Activated naive CD4-positive, alpha-beta T cell (primary cell): ENCODE measurements at places on chromosomes 4 and X.

DNA sequence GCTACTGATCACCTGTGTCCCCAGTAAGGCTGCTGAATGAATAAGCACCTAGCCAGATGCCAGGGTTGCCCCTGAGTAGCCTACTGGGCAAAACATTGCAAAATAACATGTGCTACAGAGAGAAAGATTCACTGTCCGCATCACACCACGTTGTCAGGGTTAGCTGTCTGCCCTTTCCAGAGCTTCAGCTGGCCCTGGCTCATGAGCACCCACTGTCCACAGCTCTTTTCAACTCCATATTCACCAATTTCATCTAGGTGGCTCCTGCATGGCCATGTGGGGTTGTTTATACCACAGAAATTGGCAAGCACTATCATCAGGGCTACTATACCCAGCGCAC is 227.7 kb upstream of the PSAPL1 start:
- no peak for DNase-seq

GRCh38 chrX:77564823-77565222 is 117.6 kb downstream of the FGF16 start:
- DNase-seq, result no peak

GRCh38 chrX:69096963-69097362 is 68.3 kb downstream of the PJA1 start:
- DNase-seq, result no peak

GRCh38 chr4:15725608-15726007 is 22.7 kb downstream of the BST1 start:
- DNase-seq, result no peak

- no peak for DNase-seq
Measured at GRCh38 chrX:51894697-51895336, 1.4 kb downstream of the MAGED1 start.

DNA sequence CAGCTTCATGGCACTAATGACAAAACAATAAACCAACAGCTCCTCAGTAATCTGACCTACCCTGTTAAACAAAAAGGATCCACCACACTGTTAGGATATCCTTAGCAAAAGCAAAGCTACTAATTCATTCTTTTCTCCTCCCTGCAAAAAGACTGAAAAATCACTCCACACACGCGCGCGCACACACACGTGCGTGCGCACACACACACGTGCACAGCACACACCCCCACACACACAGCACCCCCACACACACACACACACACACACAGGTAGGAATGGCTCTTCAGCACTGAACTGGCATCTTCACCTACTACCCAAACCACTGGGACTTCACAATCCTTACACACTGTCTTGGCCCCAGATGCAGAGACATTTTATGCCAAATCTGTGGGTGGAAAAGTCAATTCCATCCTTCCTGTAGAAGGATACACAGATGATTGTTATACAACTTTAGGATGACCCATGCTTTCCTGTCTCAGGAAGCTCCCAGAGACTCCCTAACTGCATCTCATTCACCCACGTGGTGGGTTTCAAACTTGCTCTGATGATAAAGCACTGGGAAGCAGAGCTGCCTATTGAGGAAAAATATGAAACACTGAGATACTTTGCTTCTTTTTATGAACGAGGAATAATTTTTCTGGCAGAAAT is 102.5 kb downstream of the TSPAN5 start:
- DNase-seq, result no peak

GRCh38 chrX:144637731-144638130 is 609.6 kb upstream of the SPANXN1 start:
- DNase-seq, result no peak

GRCh38 chr4:147335183-147335582 is 145.7 kb upstream of the EDNRA start:
- no peak for DNase-seq

DNA sequence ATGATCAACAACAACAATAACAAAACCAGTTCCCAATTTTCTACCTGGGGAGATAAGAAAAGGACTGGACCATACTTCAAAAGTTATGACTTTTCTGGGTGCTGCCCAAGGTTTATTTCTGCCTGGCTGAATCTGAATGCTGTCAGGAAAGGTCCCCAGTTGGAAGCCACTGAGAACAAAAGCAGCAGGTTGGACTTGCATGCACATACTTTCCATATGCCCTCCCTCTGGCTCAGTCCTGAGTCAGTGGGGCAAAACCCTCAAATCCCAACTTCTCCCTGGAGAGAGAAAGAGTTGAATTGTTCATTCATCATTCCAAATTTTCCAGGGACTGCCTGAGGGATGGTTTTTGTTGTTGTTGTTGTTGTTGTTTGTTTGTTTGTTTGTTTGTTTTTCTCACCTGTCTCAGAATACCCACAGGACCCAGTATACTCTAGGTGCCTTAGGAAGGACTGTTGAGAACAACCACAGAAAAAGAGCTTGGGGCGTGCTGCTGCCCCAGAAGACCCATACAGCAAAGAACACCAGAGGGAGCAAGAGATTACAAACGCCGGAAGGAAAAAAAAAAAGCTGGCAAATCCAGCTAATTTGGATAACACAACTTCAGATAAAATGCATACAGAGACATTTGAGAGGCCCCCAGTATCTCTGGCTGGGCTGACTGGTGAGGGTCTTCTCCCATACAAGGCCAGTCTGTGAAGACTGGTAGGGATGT is 138.9 kb upstream of the INPP4B start:
- DNase-seq, result no peak

DNA sequence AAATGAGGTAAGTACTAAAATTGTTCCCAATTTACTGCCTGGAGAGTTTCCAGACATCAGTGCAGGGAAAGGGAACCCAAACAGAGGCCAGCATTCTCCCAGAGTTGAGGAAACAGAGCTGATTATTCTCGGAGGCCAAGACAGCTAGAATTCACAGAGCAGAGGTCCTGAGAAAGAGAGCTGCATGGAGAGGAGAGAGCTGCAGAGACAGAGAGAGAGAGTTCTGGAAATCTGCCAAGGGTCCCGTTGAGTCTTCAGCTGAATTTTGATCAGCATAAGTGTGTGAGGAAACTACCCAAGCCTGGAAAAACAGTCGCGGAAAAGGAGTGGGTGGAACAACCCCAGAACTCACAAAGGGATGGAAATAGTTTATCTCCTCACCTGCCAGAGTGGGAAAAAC is 43.8 kb upstream of the GPR173 start:
- no peak for DNase-seq

GRCh38 chr4:4842476-4843441 is 16.7 kb upstream of the MSX1 start:
- no peak for DNase-seq

- DNase-seq, result no peak
Measured at GRCh38 chr4:44629280-44629866, 22.1 kb downstream of the YIPF7 start.

DNA sequence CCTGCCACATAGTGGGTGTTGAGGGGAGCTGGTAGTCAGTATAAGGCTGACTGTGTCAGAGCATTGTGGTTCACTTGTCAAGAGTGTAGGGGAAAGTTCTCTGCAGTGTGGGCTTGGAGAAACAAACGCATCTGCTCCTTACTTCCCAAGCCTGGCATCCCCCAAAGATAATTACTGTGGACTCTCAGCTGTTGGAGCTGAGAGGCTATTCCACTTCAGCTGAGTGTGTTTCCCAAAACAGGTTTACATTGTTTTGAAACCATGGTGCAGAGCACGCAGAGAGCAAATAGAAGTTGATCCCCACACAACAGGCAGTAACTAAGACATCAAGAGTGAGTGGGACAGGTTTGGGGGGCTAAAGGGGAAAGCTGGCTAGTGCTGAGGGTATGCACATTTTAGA is 181.0 kb upstream of the EOLA2 start:
- DNase-seq, result no peak

GRCh38 chr4:167339781-167340180 is 105.5 kb upstream of the SPOCK3 start:
- DNase-seq, result no peak

DNA sequence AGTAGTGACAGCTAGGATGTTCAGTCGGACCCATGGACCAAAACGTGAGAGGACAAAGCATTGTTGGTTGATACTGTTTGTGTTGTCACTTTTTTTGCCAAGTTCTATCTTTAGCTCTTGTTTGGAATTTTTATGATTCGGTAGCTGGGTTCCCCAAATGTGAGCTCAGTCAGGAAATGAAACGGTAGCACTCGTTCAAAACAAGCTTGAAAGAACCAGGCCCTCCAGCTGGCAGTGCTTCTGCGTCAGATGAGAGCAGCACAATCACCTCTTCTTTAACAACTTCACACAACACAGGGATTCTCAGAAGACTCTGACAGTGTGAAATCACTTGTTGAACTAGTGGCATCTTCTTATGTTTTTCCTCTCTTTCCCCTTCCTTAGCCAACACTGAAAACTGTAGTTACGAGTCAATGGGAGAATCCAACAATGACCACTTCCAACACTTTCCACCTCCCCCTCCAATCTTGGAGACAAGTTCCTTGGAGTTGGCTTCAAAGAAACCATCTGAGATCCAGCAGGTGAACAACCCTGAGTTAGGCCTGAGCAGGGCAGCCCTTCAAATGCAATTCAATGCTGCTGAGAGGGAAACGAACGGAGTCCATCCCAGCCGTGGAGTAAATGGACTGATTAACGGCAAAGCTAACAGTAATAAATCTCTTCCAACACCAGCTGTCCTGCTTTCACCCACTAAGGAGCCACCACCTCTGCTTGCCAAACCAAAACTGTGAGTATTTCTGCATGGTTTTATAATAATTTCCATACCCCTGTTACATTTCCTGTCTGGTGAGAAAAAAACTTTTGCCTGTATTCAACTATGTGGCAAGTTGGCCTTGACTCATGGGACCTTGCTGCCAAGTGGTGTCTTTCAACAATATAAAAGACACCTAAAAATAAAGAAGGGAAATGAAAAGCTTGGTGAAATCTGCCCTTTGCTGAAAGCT is 214.6 kb downstream of the PALLD start:
- peak; percentile 1 for DNase-seq

- peak; percentile 14 for DNase-seq
Measured at GRCh38 chr4:183721207-183722081, 62.4 kb downstream of the TRAPPC11 start.

DNA sequence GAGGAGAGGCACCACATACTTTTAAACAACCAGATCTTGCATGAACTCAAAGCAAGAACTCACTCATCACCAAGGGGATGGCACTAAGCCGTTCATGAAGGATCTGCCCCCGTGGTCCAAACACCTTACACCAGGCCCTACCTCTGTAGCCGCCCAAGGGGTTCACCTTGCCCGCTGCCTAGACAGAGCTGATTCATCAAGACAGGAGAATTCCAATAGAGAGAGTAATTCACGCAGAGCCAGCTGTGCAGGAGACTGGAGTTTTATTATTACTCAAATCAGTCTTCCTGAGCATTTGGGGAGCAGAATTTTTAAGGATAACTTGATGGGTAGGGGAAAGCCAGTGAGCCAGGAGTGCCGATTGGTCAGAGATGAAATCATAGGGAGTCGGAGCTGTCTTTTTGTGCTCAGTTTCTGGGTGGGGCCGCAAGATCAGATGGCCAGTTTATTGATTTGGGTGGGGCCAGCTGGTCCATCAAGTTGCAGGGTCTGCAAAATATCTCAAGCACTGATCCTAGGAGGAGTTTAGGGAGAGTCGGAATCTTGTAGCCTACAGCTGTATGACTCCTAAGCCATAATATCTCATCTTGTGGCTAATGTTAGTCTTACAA is 364.7 kb downstream of the PCDH7 start:
- no peak for DNase-seq

DNA sequence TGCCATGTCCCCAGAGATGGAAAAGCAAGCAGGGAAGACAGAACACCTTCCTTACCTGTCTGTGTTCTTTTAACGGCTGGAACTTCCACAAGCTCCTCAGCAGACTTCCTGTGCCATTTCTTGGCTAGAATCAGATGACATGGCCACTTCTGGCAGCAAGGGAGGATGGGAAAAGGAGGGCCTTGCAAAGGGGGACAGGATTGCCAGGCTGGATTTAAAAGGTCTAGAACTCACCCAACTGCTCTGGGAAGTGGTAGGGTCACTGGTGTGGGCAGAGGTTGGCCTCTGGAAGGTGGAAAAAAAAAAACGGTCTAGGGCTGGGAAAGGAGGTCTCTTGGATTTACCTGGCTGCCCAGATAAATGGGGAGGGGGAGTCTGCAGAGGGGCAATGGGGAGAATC is 1.6 kb upstream of the USP11 start:
- DNase-seq, result no peak

DNA sequence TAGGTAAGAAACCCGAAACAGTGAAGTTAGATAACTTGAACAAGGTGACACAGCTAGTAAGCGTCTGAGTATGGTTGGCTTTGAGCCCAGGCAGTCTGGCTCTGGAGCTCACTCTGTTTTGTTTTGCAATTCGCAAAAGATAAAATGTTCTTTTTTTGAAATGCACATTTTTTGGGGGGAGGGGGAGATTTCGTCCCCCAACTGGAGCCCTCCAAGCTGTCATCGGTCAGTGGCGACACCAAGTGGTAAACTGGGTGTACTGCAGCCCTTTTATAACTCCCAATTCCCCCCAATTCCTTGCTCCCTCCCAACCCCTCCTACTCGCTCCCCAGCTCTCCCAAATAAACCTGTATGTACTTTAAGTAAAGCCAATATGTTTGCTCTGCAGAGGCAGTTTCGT is 2.8 kb upstream of the CLCN5 start:
- no peak for DNase-seq

GRCh38 chrX:11470250-11470974 is 177.2 kb downstream of the AMELX start:
- DNase-seq, result no peak

DNA sequence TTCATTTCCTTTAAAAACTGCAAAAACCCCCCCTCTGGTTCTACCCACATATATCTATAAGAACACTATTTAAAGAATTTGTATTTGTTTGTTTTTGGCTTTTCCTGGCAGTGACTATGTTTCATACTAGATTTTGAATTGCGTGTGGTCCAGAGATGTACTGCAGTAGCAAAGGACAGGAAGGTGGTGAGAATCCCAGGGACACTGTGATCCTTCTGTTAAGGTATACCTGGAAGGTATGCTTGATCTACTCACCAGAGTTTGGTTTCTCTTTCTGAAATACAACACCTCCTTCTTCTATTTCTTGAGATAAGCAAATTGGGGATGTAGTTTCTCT is 129.6 kb upstream of the RASGEF1B start:
- no peak for DNase-seq

DNA sequence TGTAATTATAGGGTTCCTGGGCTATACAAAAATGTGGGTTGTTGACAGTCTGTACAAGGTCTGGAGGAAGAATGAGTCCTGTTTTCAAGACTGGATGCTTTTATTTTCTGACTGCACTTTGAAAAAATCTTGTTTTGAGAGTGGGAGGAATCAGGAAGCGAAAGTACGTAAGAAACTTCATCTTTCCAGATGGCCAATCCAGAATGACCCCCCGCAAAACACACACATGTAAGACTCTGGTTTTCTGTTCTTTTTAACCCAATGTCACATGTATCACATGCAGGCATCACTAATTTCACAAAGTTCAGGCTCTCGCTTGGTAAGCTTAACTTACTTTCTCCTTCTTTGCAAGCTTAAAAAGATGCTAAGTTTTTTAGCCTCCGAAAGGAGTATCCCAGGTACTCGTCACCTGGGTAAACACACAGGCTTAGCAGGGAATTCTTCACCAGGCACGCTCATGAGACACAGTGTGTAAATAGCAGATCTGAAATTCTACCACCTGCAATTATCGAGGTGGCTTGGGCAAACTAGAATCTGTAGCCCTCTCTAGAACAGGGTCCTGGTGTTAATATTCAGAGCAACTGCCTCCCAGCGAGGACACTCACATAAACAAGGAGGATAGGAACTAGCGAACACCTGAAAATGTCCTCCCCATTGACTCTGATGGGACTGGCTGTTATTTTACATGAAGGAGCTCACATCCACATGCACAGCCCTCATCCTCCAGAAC is 90.7 kb downstream of the NSUN7 start:
- DNase-seq, result no peak

- no peak for DNase-seq
Measured at GRCh38 chrX:155874571-155875244, 6.4 kb upstream of the VAMP7 start.

GRCh38 chrX:40140706-40141499 is 43.1 kb upstream of the BCOR start:
- DNase-seq, result no peak
